ENCODE measurements at places on chromosomes 7 and 10.

- no peak for DNase-seq
Observed at GRCh38 chr10:88379575-88379974, 203.5 kb downstream of the RNLS start.

DNA sequence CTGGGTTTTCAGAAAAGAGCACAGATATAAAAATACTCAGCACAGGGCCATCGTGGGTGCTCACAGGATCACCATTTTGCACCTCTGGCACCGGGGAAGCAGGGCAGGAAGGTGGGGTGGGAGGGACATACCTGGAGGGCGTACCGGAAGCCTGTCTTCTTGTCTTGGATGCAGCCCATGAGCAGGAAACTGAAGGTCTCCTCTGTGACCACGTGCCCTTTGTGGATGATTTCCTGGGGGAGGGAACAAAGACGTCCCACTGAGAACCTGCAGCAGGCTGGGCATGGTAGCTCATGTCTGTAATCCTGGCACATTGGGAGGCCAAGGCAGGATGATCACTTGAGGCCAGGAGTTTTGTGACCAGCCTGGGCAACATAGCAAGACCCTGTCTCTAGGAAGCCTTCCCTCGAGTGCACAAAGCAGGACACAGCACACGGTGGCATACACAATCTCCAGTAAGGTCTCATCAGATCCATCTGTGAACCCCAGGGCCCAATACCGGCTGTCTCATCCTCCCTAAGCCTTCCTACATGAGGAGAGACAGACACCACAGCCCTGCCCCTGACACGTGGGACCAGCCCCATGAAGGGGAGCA, 9.5 kb downstream of the PTCD1 start:
- DNase-seq = no peak

- peak; percentile 2 for DNase-seq
Observed at GRCh38 chr7:93715234-93715633, 140.7 kb upstream of the CALCR start.

DNA sequence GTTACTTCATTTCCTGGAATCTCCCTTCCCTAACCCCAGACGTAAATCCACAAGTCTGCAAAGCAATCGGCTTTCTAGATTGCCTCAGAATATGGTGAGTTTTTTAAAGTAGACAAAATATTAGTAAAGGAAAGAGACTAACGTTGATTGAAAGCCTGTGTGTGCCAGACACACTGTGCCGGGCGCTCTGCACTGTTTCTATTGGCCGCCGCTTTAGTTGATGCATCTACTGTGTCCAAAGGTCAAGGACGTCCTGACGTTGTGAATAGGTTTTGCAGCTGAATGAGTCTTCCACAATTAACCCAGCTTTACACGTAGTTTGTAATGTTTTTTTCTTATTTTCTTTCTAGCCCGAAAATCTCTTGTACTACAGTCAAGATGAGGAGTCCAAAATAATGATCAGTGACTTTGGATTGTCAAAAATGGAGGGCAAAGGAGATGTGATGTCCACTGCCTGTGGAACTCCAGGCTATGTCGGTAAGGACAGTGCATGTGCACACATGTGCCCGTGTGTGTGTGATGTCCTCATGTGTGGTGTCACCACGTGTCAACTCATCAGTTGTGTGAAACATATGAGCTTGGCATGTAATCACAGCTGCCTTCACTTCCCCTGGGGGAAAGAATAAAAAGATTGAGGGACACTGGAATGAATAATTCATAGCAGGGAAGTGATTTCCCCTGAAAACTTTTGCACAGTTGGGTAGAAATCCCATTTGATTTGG, 232.0 kb downstream of the CCDC3 start:
- DNase-seq = no peak

DNA sequence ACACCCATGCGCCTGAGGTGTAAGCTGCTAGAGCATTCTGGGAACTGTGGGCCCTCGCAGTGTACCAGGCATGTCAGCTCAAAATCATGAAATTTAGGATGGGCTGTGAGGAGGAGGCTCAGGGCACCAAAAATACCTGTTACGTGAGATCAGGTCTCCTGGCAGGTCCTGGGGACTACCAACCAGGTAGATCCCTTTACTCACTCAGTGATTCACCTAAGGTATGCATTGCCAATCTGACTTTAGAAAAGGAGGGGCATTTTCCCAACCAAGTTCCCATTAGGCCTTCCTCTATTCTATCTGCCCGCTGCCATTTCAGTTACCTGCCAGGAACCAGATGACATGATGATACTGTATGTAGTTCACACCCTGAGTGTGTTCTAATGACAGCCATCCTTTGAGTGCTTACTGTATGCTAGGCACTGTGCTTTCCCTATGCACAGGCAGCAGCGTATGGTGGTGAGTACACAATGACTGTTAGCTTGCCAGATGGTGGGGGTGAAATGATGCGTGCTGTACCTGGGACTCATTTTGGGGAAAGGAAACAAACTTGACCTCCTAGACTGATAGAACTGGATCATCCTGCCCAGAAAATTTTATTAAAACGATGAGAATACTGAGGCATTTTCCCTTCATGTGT, 62.0 kb downstream of the CFAP58 start:
- DNase-seq = no peak

- no peak for DNase-seq
Observed at GRCh38 chr10:10078446-10078845, 939.2 kb upstream of the CELF2 start.

- DNase-seq = no peak
Observed at GRCh38 chr10:27369880-27370279, 129.3 kb upstream of the ACBD5 start.

DNA sequence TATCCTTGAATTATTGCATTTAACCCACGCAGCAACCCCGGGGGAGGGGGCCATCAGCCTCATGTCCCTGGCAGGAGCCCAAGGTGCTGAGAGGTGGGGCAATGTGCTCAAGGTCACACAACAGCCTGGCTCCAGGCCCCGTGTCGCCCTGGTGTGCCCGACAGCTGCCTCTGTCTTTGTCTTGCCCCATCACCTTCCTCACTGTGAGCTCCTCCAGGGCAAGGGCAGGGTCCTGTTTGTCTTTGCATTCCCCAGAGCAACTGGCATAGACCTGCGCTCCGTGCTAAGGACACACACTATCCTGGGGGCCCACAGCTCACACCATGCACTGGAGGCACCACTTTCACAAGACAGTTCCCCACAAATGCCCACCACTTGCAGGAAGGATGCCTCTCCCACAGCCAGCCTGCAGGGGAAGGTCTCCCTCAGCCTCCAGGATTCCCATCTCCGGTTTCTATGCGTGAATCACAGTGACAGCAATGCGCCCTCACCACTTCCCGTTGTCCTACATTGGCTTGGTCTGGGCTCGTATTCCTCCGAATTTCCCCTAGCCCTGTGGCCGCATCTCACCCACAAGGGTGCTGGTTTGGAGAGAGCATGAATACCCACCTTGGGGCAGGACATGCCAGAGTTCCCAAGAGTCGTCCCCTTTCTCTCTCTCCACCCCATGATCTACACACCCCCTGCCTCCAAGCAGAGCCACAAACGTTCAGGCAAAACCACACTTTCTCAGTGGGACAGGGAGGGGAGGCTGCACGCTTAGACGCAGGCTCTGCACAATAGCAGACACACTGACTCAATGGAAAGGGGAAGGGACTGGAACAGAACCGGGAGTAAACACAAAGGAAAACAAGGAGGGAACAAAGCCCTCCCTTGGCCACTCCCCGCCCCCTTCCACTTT, 10.3 kb downstream of the ITPRIP start:
- DNase-seq = peak; percentile 15

- DNase-seq = no peak
Observed at GRCh38 chr10:62627983-62628382, 176.5 kb upstream of the ADO start.

DNA sequence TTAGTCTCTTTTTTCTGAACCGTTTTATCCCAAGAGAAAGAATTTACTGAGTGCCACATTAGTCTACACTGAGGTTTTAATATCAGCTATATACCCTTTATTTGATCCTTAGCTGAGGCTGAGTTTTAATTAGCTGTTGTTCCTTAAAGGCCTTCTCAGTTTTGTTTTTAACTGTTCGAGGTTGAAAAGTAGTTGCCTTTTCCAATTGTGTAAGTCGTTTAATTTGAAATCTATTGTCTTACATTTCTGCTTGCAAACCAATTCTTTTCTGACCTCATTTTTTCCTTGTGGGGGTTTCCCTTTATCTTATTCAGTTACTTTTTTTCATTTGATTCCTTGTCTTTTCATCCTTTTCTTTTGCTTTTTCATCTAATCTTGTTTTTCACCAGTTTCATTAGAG, 30.8 kb downstream of the UMAD1 start:
- DNase-seq = no peak

GRCh38 chr7:55237156-55237893, 127.8 kb upstream of the LANCL2 start:
- no peak for DNase-seq

- no peak for DNase-seq
Observed at GRCh38 chr7:40996233-40996677, 706.6 kb downstream of the INHBA start.

GRCh38 chr7:16046041-16046440, 359.6 kb upstream of the MEOX2 start:
- DNase-seq = no peak

DNA sequence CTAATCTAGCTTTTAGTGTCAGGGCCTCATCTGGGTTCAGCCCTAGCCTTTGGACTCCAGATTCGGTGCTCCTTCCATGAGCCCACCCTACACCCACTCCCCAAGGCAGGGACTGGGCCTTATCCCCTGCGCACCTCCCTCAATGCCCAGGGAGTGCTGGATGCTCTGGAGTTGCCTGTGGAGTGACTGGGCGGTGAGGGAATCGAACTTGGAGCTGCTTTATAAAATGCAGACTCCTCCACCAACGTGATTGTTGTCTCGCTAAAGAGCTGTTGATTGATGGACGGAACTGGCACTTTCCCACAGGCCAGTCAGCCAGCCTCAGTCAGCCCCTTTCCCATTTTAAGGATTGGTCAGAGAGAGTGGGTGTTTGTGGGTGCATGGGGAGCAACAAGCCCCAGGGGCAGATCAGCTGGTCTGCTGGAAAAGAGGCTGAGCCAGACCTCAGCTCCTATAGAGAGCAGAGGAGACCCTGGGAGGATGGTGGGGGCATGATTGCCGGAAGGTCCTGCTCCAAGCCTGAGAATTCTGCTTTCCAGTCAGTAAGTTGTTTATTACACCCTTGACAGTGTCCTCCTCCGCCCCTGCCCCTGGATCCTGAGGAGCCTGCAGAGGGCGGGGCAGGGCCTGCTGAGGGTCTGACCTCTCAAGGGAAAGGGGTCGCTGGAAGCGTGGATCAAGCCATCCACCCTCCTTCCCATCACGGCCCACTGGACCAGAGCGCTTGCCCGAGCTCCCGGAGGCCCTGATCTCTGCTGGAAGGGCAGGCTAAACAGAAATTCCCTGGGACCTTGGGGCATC, 16.7 kb downstream of the UNC5B start:
- no peak for DNase-seq

DNA sequence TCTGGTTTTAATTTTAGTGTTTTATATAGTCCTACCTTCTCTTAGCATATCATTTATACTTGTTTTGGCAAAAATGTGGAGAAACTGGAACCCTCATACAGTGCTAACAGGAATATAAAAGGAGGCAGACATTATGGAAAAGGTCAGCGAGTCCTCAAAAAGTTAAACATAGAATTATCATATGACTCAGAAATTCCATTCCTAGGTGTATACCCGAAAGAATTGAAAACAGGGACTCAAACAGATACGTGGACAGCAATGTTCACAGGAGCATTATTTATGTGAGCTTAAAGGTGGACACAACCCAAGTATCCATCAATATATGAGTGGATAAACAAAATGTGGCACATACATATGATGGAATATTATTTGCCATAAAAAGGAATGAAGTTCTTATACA, 51.5 kb downstream of the VAX1 start:
- DNase-seq = no peak

DNA sequence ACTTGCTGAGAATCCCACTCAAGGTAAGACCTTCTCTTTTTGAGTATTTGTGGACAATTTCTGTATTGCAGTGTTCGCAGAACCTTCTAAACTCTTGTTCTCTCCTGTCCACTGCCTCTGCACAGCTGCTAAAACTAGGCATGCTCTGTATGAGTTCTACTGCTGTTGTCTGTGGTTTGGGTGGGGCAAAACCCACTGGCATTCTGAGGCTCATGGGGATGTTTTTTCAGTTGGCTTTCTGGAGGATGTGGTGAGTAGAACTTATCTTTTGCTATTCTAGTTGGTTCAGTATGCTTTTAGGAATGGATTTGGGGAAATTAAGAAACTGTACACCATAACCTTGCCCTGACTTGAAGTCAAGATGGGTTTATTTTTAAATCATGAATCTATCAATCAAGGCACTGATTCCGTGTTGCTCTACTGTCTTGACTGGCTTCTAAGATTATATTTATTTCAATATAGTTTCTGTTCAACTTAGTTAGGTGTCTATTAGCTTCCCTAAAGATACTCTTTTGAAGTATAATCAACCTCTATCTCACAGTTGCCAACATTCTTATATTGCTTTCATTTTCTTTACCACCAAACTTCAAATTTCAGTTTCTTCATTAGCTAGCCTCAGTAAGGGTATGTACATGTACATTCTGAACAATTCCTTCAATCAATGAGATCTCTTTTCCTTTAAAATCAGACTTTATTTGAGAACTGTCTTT, 25.0 kb upstream of the C1GALT1 start:
- peak; percentile 40 for DNase-seq
